ENCODE measurements at places on chromosomes 11 and 22.

DNA sequence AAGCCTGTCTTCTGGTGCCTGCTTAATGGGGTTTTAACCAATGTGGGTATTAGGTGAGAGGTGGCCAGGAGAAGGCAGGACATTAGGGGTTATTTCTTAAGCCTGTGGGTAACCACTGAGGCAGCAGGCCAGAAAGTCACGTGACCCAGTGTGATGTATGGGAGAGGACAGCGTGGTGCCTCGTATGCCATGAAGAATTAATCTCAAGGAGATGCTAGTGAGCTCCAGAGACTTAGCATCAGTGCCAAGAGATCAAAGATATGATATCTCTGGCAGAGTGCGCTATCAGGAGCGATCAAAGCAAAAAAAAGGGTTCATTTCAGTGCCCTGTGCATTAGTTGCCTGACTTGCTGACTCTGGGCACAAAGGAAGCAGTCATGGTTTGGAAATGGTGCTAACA lies 275.5 kb downstream of the KIRREL3 start:
- DNase-seq: no peak

DNA sequence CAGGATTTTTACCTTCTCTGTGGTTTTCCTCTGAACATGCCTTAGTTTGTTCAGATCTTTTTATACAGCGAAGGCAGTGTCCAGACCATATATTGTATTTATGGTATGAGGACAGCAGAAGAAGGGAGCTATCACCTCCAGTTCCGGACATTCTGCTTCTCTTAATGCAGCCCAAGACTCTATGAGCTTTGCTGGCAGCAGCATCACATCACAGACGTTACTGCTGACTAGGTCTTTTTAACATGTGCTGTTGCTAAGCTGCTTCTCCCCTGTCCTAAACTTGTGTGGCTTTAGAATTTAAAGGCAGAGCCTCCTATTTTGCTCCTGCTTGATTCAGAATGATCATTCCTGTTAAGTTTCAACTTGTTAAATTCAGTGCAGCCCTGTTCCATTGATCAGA lies 13.4 kb downstream of the MICAL2 start:
- DNase-seq: no peak

DNA sequence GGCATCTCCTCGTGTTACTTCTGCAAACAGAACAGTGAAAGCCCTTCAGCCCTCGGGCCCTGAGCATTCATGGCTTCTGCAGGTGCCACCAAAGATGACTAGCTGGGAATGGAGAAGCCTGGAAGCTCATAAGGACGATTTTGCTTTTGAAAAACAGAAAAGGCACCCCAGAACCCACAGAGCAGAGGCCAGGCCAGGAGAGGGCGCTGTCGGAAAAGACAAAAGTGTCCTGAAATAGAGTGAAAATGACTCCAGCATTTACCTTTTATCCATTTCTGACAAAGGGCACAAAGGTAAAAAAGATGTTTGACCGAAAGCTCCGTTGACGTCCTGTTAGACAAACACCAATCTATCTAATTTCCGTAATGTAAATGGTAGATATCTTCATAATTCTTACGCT lies 37.6 kb downstream of the ZNF195 start:
- peak; percentile 49 for DNase-seq

- no peak for DNase-seq
These were observed 97.1 kb downstream of the CEP164 start for GRCh38 chr11:117424781-117425180.

GRCh38 chr11:130020323-130020722 lies 17.7 kb upstream of the PRDM10 start:
- no peak for DNase-seq

- no peak for DNase-seq
These were observed 1.3 kb downstream of the TBRG1 start for GRCh38 chr11:124623861-124624525.

DNA sequence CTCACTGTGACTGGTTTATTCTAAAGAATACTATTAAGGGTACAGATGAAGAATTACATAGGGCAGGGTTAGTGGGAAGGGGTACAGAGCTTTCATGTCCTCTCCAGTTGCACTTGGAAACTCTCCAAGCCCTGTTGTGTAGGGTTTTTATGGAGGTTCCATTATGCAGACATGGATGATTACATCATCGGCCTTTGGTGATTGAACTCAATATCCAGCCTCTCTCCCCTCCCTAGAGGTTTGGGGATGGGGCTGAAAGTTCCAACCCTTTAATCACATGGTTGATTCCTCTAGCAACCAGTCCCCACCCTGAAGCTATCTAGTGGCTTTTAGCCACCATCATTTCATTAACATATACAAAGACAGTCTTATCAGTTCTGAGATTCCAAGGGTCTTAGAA lies 472.6 kb downstream of the BUD13 start:
- no peak for DNase-seq

DNA sequence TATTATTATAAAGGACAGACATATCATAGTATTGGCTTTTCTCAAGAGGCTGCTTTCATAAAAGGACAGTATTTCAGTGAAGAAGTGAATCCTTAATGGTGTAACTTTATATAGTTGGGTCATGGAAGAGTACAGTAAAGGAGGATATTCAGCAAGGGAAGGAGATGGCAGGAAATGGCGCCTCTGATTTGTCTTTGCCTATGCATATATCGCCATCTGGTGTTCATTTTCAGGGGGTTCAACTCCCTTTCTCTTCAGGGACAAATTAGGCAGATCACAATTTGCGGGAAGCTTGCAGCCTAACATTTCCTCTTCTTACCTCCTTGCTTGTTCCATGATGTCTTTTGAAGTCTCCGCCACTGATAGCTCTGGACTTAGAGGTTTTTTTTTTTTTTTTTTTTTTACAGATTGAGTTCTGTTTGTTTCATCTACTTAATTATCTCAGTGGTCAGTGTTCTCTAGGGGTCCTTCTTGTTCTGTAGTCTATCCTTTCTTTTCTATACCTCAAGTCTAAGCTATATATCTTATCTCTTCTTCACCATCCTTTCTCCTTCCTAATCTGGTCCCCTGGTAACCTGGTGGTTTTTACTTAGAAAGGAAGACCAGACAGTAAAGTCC lies 21.8 kb upstream of the RRM1 start:
- DNase-seq: peak; percentile 61

- DNase-seq: no peak
These were observed 107.3 kb downstream of the BRD1 start for GRCh38 chr22:49720279-49720959.

- no peak for DNase-seq
These were observed 16.2 kb downstream of the CSF2RB start for GRCh38 chr22:36929621-36930020.

- DNase-seq: no peak
These were observed 43.1 kb downstream of the FDX1 start for GRCh38 chr11:110472858-110473257.

DNA sequence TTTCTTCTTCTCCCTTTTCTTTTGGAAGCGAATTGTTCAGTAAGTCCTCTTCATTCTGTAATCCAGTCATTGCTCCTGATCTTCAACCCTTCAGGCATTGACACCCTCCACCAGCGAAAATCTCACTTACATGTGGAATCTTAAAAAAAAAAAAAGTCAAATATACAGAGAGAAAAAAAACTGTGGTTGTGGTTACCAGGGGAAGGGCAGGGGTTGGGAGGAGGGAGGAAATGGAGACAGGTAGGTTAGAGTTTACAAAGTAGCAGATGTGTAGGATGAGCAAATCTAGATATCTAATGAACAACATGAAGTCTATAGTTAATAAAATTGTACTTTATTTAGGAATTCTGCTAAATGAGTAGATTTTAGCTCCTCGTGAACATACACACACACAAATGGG lies 17.7 kb upstream of the TMEM123 start:
- DNase-seq: no peak

DNA sequence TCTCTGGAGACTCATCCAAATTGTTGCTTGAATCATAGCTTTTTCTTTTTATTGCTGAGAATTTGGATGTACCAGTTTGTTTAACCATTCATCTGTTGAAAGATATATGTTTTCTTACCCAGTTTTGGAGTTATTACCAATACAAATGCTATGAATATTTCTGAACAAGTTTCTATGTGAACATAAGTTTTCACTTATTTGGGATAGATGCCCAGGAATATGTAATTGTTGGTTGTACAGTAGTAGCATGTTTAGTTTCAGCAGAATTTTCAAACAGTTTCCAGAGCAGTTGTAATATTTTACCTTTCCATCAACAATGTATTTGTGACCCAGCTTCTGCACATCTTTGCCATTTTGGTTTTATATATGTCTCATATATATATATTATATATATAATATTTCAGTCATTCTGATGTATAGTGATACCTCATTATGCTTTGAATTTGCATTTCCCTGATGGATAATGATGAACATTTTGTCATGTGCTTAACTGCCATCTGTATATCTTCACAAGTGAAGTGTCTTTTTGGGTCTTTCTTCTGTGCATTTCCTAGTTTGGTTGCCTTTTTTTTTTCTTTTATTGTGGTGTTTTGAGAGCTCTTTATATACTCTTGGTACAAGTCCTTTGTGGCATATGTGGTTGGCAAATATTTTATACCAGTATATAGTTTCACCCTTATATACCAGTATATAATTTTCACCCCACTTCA lies 118.8 kb downstream of the LUZP2 start:
- no peak for DNase-seq

DNA sequence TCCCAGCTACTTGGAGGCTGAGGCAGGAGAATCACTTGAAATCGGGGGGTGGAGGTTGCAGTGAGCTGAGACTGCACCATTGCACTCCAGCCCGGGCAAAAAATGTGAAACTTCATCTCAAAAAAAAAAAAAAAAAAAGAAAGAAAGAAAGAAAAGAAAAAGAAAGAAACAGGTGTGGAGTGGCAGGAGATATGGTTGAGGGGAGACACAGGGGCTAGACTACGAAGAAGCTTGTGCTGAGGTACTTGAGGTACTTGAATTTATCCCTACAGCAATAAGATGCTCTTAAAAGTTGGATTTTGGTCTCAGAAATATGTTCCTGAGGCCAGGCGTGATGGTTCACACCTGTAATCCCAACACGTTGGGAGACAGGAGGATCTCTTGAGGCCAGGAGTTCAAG lies 2.2 kb upstream of the MAJIN start:
- no peak for DNase-seq

- no peak for DNase-seq
These were observed 357.4 kb downstream of the INSC start for GRCh38 chr11:15471895-15472799.

- peak; percentile 29 for DNase-seq
These were observed at the start of gene SLC1A2 for GRCh38 chr11:35419184-35419829. Gene SLC1A2, minus strand, starts transcription at chr11:35419558. Its CDS starts 592 bp downstream, at chr11:35418966.

GRCh38 chr11:16577490-16577889 lies 161.0 kb upstream of the C11orf58 start:
- no peak for DNase-seq

DNA sequence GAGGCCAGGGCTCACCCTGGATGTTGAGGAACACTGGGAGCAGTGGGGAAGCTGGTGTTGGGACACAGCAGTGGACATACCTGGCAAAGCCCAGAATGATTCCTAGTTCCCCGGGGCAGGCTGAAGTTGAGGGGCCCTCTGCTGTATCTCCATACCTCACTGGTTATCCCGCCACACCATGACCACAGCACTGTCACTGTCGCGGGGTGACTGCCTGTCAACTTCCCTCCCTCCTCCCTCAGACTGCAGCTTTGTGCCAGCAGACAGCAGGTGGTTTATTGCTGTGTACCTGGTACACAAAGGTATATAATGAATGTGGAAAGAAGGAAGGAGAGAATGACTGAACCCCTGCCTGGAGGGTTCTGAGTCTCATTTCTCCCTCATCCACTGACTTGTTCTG lies 318.7 kb downstream of the TMEM135 start:
- no peak for DNase-seq

DNA sequence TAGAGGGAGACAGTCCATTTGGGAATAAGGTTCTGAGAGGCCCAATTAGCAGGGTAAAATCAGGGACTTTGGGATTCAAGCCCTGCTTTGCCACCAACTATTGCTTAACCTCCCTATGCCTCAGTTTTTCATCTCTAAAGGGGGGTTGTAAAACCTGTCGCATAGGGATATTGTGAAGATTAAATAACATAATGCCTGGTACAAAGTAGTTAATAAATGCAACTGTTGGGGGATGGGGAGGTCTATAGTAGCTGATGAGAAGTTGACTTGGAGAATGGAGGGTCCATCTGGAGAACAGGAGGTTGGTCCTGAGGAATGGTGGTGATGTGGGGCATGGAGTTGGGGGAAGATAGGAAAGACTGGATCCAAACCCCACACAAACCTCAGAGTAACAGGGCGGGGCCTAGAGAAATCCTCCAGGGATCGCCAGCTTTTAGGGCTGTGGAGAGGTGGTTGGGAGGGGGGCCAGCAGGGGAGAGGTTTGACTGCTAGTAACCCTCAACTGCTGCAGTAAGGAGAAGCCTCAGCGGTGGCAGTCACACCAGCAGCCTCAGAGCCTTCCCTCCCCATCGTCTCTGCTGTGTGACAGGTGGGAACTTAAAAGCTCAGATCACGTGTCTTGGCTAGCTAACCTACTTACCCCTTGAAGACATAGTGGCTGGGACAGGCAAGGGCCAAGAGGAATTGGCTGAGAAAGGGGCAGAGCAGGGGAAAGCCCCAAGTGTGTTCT lies 1.1 kb upstream of the ABCG4 start:
- no peak for DNase-seq

GRCh38 chr11:133522344-133522743 lies 10.0 kb downstream of the OPCML start:
- no peak for DNase-seq

DNA sequence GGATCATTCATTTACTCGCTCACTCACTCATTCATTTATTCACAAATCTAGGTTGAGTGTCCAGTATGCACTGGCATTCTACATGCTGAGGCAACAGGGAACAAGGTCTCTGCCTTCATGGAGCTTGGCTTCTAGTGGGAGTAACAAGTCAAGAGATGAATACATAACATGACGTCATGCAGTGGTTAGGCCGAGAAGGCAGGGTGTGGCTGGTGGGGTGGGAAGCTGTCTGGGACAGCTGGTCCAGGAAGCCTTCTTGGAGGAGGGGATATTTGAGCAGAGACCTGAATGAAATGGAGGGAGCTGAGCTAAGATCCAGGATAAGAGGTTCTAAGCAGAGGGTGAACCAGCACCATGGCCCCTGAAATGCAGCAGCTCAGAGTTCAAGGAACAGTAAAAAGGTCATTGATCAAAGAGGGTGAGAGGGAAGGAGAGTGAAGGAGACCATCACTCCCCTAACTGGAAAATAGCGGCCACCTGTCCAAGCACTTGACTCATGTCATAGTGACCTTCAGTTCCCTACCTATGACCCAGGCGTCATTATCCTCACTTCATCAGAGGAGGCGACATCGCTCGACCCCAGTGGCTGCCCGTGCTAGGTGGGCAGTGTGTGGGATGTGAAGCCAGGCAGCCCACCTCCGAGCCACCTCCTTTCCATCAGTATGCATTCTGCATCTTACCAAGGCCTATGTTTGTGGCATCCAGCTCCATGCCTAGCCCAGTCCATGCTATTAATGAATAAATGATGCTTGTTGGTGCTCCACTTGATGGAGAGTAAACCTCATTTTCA lies 105.0 kb downstream of the TSPAN18 start:
- no peak for DNase-seq

DNA sequence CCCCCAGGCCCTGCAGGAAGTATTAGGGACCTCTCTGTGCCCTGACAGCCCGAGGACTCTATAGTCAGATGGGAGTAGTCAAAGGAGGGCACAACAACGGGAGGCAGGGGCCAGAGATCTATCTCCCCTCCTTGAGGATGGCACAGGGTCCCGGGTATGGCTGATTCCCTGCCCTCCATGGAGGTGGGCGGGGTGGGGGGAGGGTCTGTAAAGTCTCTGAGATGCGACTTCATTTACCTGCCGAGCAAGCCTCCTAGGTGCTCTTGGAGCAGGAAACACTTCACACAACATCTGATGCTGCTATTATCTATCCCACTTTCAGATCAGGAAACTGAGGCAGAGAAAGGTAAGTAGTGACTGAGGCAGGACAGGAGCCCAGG lies 769 bp upstream of the CDC42EP1 start:
- no peak for DNase-seq
